ENCODE measurements at places on chromosomes 16 and 17. TPM values are rescaled to one million over a fixed set of nuclear protein-coding genes. Genes with fewer than 3 reads are reported as not detected.
A peak's percentile ranks its signal among the peaks of the same experiment; 100 is the strongest.

The TAC4 gene
- not detected for total RNA-seq

DNA sequence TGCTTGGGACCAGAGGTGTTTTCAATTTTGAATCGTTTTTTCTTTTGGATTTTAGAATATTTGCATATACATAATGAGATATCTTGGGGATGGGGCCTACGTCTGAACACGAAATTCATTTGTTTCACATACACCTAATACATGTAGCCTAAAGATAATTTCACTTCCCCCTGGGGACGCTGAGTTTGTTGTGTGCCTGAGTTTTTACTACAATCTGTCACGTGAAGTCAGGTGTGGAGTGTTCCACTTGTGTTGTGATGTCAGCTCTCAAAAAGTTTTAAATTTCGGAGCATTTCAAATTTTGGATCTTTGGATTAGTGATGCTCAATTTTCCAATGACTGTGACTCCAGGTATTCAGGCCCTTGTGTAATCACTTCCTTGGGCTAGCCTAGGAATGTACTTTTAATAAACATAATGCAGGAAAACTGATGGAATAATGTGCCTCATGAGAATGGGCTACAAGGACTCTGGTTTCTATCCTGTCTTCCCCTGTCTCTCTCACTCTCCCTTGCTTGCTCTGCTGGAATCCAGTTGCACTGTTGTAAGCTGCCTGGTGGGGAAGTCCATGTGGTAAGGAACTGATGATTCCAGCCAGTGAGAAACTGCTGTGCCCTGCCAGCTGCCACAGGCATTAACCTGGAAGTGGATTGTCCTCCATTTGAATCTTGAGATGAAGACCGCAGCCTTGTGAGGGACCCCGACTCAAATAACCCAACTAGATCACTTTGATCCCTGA is 403.8 kb downstream of the SHISA9 start:
- H3K27ac ChIP-seq = no peak overlapping the region
- no peaks in the 10 kb centered on the region for H3K27me3 ChIP-seq
- H3K4me3 ChIP-seq = no peak overlapping the region
- DNase-seq = no peak
- H3K4me1 ChIP-seq = no peaks in the 10 kb centered on the region

- no peaks in the 10 kb centered on the region for H3K36me3 ChIP-seq
- no peak overlapping the region for H3K4me3 ChIP-seq
- H3K27ac ChIP-seq = no peak overlapping the region
- H3K27me3 ChIP-seq = peaks cover 4% of the 10 kb centered on the region
Measured at GRCh38 chr16:17474572-17474971, 3.8 kb upstream of the XYLT1 start.

The CSH2 gene
- not detected for total RNA-seq

- H3K27me3 ChIP-seq = no peaks in the 10 kb centered on the region
- no peak overlapping the region for H3K4me3 ChIP-seq
- H3K36me3 ChIP-seq = no peaks in the 10 kb centered on the region
- no peak overlapping the region for H3K27ac ChIP-seq
Measured at GRCh38 chr16:24052329-24053098, 203.6 kb upstream of the CACNG3 start.

DNA sequence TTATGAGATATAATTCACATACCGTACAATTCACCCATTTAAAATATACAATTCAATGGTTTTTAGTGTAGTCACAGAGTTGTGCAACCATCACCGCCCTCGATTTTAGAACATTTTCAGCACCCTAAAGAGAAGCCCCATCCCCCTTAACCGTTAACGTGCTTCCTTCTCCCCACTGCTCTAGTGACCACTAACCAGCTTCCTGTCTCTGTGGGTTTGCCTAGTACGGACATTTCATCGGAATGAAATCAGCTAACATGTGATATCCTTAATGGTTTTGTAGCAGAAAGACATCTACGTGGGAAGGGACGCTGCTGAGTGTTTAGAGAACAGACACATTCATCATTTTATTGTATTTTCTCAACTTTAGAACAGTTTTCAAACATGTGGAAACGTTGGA is 80.8 kb upstream of the HSBP1 start:
- peak; percentile 83 for DNase-seq
- peaks cover 2% of the 10 kb centered on the region for H3K4me1 ChIP-seq
- H3K4me3 ChIP-seq = no peak overlapping the region

DNA sequence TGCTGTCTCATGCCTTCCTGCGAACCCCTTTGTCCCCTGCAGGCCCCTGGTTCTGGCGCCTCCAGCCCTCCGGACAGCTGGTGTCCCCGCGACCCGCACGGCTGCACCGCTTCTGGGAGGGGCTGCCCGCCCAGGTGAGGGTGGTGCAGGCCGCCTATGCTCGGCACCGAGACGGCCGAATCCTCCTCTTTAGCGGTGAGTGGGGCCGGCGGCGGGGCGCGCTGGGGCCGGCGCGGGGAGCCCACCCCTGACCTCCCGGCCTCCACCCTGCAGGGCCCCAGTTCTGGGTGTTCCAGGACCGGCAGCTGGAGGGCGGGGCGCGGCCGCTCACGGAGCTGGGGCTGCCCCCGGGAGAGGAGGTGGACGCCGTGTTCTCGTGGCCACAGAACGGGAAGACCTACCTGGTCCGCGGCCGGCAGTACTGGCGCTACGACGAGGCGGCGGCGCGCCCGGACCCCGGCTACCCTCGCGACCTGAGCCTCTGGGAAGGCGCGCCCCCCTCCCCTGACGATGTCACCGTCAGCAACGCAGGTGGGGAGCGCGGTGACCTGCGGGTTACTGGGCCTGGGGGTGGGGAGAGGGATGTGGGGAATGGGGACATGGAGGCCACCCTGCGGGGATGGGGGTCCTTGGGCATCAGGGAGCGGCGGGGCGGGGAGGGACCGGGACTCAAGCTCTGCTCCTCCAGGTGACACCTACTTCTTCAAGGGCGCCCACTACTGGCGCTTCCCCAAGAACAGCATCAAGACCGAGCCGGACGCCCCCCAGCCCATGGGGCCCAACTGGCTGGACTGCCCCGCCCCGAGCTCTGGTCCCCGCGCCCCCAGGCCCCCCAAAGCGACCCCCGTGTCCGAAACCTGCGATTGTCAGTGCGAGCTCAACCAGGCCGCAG is 7.1 kb upstream of the IL32 start:
- peak; percentile 90 for DNase-seq
- H3K4me1 ChIP-seq = no peaks in the 10 kb centered on the region
- H3K27ac ChIP-seq = peak overlapping the region; percentile 48
- H3K4me3 ChIP-seq = peak overlapping the region; percentile 90
- no peaks in the 10 kb centered on the region for H3K36me3 ChIP-seq

The TSPAN10 gene
- total RNA-seq = 11.5 TPM

- H3K36me3 ChIP-seq = no peaks in the 10 kb centered on the region
- peak; percentile 53 for DNase-seq
- no peaks in the 10 kb centered on the region for H3K27me3 ChIP-seq
Measured at GRCh38 chr16:67517661-67518423, 10.8 kb upstream of the RIPOR1 start.

Measured in osteoblast (primary cell).